ENCODE measurements at places on chromosomes 2 and 18.
A peak's percentile ranks its signal among the peaks of the same experiment; 100 is the strongest.

- no peak for DNase-seq
These were observed 57.1 kb upstream of the PKDCC start for GRCh38 chr2:41990688-41991087.

GRCh38 chr18:74446631-74447403 is 10.3 kb downstream of the DIPK1C start:
- no peak for DNase-seq

DNA sequence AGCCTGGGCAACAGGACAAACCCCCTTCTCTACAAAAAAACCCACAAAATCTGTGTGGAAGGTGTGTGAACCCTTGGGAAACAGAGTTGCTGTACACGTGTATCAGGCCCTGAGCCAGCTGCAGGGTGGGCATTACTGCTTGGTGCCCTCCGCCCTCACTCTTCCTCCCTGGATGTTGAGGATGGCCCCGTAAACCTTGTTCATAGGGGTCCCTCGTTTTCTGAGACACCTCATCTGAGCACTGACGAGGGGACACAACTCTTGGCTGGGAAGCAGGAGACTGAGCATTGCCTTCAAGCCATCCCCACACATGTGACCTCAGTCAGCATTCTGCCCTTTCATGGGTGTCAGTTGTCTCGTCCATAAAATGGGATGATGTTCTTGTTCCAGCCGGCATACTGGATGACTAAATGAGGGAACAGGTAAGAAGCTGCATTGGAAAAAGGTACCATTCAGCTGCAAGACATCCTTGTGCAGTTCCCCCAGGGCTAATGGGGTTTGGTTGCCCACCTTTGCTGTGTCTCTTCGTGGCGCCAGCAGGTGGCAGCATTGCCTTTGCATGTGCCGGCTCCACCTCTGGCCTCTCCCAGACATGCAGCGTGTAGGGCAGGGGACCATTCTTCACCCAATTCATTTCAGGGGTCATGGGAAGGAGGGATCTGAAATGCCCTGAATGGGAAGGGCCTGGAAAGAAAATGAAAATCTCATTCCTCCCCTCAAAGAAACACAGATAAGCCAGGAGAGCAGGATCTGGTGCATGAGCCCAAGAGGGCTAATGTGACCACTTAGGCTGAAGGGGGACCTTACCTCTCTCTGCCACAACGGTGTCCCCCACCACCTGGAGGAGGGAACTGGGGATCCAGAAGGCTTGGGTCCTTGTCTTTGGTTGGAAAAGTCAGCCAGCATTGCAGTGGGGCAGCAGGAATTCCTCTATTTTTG is 36.4 kb upstream of the HAAO start:
- DNase-seq: peak; percentile 28

- no peak for DNase-seq
These were observed 6.5 kb downstream of the CNDP1 start for GRCh38 chr18:74540652-74541421.

DNA sequence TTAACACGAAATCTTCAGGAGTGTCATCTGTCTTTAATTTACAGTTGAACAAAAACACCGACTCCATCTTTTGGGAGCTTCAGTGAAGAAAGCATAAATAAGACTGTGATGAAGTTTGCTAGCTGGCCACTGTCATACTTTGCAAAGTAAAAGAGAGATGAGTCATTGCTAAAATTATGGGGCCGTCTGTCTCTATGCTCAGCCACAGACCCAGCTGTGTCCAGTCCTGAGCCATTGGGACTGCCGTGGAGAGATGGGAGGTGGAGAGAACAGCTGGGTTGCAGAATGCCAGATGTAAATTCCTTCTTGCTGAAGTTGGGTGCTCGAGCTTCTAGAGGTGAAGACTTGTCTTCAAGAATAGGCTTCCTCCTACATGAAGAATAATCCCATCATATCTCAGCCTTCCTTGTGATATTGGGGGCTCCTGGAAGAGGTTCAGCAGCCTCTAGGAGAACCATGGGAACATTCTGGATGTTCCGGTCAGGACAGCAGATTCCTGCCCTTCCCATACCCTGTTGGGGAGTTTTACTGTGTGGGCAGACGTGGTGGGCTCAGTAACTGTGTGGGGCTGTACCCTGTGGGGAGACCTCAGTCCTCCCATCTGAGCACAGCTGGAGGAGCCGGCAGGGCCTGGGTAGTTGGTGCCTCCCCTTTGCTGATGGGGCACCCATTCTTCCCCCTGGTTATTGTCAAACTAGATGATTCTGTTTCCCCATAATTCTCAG is 71.1 kb downstream of the LDLRAD4 start:
- no peak for DNase-seq

- peak; percentile 13 for DNase-seq
These were observed at the start of gene BARD1 for GRCh38 chr2:214808981-214809750. Gene BARD1, minus strand, starts transcription at chr2:214809683. Its CDS starts 114 bp downstream, at chr2:214809569.

GRCh38 chr2:210262036-210262435 is 36.8 kb upstream of the ACADL start:
- DNase-seq: no peak

GRCh38 chr2:26911911-26912861 is 58.3 kb upstream of the MAPRE3 start:
- no peak for DNase-seq

DNA sequence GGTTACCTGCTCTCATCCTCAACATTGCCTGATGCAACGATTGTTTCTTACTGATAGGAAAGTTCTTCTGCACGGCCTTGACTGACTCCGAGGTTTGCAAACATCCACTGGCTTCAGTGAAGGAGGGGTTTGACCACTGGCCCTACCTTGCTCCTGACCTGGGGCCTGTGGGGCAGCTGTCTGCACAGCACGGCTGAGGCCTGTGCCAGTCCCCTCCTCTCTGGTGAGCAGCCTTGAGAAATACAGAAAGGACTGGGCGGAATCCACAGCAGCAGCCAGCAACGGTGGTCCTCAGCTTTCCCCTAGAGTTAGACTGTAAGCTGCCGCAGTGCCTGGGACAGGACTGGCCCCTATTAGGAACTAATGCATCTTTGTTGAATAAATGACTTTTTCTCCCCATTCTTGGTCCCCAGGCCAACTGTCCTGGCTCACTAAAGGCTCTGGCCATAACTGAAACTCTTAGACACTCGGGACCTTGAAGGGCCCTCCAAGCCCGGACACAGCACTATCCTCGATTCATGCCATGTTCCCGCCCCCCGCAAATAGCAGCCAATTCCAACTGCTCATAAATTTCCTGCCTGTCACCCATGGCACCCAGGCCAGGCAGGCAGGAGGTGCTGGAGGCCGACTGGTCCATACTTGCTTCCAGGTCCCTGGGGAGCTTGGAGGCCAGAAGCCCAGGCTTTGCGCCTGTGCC is 26.7 kb downstream of the ATOH8 start:
- DNase-seq: no peak

DNA sequence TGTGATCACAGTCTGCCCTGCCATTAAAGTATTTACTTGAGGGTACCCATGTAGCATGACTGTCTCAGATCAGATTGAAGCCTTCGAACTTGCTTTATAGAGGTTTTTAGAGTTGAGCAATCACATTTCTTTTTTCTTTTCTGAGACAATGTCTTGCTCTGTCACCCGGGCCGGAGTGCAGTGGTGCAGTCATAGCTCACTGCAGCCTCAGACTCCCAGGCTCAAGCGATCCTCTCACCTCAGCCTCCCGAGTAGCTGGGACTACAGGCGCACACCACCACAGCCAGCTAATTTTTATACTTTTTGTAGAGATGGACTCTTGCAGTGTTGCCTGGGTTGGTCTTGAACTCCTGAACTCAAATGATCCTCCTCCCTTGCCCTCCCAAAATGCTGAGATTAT is 153.4 kb downstream of the AGAP1 start:
- DNase-seq: no peak

DNA sequence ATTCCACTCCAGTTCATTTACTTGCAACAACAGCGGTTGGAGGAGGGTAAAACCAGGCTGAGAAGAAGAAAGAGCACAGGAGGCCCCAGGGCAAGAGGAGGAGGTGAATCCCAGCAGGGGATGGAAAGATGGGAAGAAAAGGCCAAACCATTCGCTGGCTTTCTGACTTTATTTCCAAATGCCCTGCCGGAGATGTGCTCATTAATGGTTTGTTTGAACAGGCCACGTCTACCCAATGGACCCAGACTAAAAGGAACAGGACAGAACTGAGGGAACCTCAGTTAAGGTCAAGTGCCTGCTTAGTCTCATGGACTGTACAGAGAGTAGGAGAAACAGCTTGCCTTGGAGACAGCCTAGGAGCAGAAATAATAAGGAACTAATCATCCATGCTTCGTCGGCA is 121.6 kb upstream of the NDUFV2 start:
- DNase-seq: no peak

- DNase-seq: no peak
These were observed 80.3 kb downstream of the INSIG2 start for GRCh38 chr2:118168615-118169014.

DNA sequence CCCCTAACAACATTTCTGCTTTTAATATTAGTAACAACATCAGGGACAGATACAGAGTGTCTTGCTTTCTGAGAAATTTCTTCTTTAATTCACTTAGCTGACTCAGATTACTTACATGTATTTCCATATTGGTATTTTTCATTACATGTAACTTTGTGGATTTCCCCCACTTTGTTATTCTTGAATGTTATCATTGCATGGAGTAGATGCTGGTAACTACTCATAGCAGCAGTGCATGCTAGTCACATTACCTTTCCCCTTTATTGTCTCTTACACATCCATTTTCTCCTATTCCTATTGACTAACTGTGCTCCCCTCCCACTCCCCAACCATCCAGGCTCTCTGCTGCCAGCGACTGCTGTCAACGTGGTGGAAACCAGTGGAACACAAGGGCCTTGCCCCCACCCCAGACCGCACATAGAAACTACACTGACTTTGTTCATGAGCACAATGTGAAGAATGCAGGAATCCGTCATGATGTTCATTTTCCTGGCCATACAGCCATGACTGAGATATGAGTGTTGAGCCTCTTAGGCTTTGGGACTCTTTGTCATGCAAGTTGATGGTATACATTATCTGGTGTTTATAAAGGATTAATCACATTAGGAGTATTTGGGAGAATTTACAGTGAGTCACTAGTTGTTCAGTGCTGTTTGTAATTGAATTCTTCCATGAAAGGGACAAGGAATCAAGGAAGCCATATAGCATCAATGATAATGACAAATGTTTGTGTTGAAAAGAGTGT is 91.0 kb downstream of the EPB41L5 start:
- no peak for DNase-seq

DNA sequence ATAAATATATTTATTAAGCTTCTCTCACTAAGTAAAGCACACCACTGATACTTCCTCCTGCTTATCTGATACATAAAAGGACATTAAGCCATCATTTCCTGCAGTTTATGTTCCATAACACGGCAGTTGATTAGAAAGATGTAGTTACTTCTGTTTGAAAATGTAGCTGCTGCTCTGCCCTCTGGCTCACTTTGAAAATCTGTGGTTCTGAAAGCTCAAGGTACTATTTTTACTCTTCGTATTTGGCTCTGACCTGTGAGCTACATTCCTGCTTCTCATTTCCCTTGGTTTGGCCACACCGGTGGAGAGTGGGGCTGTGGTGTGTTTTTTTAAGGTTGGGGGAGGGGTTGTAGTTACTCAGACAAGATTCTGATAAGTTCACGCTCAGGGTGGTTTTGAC is 12.8 kb upstream of the TTN start:
- no peak for DNase-seq

GRCh38 chr18:11607906-11608305 is 1.5 kb upstream of the SLC35G4 start:
- no peak for DNase-seq

GRCh38 chr18:34738175-34738894 is 28.2 kb downstream of the DTNA start:
- no peak for DNase-seq

DNA sequence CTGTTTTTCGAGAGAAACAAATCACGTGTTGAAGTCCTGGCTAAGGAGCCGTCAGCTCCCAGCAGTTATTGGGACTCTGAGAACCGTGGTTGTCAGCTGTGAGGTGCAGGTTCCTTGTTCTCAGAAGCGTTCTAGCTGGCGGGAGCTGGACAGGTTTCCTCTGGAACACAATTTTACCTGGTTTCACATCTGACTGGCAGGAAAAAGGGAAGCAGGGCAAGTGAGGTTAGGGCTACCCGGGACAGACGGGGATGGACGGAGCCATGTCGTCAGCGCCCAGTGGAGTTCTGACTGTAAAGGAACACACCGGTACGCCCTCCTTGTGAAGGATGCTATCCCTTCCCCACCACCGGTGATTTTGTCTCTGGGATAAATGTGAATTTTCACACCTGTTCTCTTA is 26.1 kb downstream of the ITGB1BP1 start:
- no peak for DNase-seq

DNA sequence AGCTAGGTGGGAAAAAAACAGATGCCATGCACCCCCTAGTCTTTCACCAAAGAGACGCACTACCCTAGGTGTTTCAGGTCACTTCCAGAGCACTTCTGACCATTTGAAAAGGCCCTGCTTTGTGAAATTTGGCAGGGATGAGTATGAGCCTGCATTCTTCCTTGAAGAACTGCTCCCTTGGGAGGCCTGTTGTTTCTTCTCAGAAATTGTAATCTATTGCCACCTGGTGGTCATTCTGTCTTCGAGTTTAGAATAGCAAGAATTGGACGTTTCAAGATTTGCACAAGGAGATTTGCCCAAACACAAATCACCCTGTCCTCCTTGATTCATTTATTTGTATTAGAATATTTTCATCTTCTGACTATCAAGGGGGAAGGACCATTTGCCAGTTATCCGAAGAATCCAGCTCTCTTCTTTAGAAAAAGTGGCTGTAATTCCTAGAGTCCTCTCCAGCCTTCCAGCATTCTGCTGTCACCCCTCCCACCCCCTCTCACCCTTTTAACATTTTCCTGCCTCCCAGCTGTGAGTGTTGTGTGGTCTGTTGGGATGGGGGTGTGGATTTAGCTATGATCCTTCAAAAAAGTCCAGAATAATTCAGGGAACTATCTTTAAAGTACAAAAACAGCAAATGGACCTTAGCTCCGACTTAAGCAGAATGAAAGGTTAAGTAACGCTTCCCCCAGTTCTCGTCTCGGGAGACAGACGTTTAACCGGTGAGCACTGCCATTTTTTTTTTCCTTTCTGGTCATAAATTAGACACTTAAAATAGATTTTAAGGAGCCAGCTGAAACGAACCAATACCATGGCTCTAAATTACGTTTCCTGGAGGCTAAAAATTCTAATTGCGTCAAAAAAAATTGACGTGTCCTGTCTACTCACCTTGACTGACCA is 3.7 kb upstream of the GAD1 start:
- no peak for DNase-seq

- no peak for DNase-seq
These were observed 28.4 kb downstream of the FAM228A start for GRCh38 chr2:24203029-24203786.

DNA sequence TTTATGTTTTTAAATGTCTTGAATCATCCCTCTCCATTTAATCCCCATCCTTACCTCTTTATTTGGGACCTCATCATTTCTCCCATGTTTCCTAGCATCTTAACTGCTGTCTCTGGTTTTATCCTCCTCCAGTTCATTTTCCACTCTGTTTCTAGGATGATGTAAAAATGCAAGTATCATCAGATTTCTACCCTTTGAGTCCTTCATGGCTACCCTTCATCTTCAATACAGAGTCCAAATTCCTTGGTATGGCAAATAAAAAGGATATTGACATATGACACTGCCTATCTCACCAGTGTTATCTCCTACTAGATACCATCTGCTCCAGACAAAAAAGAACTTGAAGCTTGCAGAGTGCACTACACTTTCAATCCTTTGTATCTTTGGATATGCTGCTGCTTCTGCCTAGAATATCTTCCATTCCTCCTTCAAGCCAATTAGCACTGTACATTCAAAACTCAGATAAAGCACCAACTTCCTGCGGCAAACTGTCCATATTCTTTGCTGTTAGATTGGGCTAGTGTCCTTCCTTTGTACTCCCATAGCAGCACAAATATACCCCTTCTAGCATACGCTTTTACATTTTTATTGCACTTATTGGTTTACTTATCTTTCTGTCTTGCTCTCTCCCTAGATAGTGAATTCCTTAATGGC is 24.6 kb upstream of the TLK1 start:
- DNase-seq: no peak

Data from stimulated activated CD4-positive, alpha-beta T cell treated with anti-CD3 and anti-CD28 coated beads, TNF-alpha, amount 100 ng/mL, for 4 hours (primary cell).